H54 (cell line): ENCODE measurements at places on chromosomes 3 and 15.

GRCh38 chr3:112437146-112438022 lies 61.9 kb downstream of the BTLA start:
- peak; percentile 12 for DNase-seq

GRCh38 chr3:49718858-49719213 lies 648 bp downstream of the AMIGO3 start:
- no peak for DNase-seq

- DNase-seq, result no peak
These were observed 41.6 kb upstream of the CLSTN2 start for GRCh38 chr3:139893267-139893962.

DNA sequence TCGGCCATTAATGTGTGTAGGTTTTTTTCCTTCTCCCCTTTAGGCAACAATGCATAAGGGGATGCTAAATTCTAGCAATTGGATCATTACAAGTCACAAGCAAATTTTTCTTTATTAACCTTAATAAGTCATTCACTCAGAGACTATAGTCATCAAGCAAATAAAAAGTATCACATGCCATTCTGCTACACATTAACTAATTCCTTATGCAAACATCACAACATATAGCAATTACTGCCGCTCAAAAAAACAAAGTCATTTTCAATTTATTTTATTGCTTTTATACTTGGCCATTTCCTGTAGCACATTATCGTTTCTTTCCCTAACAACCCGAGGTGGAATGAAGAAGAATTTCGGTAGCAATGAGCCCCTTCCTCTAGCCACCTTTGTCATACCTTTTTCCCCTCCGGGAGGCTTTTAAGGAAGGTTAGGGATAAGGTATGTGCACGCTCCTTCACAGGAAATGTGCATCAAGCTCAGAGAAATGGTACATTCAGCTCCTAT lies 421.2 kb downstream of the TIGIT start:
- no peak for DNase-seq

DNA sequence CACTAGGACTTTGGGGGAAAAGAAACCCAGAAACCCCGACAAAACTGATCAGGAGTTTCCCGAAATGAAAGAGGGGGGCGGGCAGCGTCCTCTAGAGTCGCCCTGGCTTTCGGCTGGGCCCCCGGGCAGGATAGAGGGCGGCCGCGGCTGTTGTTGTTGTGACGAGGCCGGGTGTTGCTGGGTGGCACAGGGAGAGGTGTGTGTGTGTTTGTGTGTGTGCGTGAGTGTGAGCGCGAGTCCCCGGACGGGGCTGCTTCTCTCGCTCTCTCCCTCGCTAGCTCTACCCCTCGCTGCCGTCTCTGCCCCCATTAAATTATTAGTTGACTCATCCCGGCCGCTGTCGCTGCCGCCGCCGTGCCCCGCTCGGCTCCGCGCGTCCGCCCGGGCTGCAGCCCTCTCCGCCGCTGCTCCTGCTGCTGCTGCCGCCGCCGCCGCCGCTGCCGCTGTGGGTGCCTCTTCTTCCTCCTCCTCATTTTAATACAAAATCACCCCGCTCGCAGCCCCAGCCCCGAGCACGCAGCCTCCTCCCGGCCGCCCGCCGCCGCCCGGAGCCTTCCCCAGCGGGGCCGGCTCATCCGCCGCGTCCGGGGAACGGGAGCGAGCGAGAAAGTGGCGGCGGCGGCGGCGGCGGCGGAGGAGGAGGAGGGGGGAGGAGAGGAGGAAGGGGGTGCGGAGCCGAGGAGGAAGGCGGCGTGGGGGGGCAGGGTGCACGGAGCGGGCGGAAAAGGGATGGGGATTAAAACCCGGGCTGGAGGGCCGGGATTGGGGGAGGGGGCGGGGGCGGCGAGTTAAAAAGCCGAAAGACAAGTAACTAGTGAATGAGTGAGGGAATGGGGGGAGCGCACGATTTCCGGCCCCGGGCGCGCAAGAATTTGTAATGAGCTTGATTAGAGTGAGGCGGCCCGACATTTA lies at the start of gene SATB1:
Gene SATB1, minus strand, starts transcription at position 611 of the 912 bp plus-strand sequence. CDS start 4,372 bp downstream, outside the sequence.
- no peak for DNase-seq

GRCh38 chr3:114214542-114215341 lies 22.6 kb downstream of the ZNF80 start:
- DNase-seq, result no peak

DNA sequence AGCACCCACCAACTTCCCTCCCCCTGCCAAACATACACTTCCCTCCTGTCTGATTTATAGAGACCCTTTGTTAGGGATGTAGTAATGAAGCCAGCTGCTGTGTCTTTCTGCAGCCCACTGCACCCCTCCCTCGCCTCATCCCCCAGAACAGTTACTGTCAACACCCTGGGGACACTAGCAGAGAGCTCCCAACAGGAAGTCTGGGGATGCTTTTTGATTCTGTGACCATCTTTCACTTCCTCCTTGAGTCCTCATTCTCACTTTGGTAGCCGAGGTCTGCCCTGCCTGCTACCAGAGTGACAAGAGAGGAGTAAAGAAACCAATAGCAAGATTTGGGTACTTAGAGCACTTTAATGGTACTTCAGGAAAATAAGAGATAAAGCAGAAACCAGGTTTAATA lies 201.6 kb downstream of the SATB1 start:
- no peak for DNase-seq

DNA sequence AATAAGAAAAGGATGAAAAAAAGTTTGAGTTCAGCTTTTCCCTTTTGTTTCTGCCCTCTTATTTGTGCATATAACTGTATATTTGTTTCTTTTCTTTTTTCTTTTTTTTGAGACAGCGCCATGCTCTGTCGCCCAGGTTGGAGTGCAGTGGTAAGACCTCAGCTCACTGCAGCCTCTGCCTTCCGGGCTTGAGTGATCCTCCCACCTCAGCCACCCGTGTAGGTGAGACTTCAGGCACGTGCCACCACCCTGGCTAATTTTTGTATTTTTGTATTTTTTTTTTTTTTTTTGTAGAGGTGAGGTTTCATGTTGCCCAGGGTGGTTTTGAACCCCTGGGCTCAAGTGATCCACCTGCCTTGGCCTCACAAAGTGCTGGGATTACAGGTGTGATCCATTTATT lies 31.4 kb downstream of the RNF111 start:
- DNase-seq, result no peak

DNA sequence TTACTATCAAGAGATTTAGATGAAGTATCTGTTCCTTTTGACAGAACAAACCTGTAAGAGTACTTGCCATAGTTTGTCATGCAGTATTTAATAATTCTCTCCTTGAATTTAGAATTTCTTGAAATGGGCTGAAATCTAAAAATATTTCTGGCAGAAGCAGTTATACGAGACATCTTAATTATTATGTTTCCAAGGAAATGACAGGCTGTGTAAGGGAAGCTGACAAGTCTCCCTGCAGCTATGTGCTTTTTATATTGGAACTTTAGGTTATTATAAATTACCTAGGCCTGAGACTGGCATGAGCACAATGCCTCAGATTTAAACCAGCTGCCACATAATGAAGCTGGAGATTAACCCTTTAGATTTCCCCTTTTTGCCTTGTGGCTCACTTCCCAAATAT lies 365.0 kb upstream of the EPHA6 start:
- no peak for DNase-seq

DNA sequence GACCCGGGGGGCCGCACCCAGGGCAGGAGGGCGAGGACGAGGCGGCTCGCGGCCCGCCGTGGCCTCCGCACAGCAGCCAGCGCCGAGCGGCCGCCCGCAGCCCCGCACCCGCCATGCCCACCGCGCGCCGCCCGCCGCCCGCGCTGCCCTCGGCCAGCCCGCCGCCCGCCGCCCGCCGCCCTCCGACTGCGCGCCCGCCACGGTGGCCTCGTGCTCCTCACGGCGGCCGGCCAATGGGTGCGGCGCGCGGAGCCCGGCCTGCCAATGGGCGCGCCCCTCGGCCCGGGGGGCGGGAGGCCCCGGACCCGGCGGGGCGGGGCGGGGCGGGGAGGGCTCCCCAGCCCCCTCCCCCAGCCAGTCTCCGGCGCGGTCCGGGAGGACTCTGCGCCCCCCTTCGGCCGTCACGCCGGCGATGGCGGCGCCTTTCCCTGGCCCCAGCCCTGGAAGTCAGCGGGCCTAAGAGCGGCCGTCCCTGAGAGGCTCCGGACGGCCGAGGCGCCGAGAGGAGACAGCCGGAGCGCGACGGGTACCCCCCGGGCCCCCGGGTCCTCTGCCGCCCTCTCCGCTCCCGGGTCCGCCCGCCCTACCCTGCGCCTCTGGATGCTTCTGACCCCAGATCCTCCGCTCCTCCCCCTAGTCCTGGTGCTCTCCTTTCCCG lies at the start of gene NT5DC2:
Gene NT5DC2, minus strand, starts transcription at position 235 of the 658 bp plus-strand sequence. Its CDS starts 120 bp downstream, at position 115.
- DNase-seq, result peak; percentile 75

- DNase-seq, result no peak
These were observed 18.1 kb upstream of the ZSCAN2 start for GRCh38 chr15:84582583-84583157.

DNA sequence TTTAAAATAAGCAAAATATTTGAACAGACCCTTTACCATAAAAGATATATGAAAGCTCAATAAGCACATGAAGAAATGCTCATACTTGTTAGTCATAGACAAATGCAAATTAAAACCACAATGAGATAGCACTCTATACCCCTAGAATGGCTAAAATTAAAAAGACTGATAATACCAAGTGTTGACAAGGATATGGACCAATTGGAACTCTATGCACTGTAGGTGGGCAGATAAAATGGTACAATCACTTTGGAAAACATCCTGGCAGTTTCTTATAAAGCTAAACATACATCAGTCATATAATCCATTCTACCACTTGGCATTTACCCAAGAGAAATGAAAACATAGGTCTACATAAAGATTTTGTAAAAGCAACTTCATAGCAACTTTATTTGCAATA lies 293.0 kb upstream of the TLE3 start:
- DNase-seq, result no peak

DNA sequence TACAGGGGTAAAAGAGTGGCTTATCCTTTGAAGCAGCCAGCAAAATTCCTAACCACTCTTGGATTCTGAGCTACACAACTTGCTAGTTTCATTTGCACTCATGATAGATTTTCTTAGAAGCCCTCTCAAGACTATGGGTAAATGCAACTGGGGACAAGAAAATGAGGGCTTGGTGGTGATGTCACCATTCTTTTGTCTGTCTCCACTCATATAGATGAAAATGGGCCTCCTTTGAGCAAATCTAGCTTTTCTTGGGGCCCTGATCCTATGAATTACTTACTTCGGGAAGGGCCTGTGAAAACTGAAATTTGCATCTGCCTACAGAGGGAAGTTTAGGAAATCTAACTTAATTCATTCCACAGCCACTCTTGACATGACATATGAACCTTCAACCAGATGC lies 486.3 kb downstream of the MAGI1 start:
- no peak for DNase-seq

- no peak for DNase-seq
These were observed 54.1 kb upstream of the TIPARP start for GRCh38 chr3:156620260-156620659.

DNA sequence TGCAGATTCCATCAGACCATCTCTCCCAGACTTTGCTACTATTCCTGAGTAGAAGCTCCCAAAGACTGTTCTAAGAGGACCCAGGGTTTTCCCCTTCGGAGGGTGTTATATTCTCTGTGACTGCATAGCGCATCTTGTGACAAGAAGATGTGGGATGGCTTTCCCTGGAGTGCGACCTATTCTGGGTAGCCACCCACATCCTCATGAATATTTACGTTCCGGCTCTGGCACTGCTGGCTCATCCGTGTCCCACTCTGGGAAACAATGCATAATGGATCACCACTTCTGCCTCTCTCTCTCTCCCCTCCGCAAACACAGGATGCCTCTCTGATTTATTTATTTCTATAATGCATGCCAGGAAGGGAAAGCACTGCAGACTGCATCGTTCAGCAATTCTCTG lies 166.1 kb downstream of the PYDC2 start:
- no peak for DNase-seq

GRCh38 chr3:30914696-30915095 lies 20.2 kb upstream of the GADL1 start:
- no peak for DNase-seq

- peak; percentile 69 for DNase-seq
These were observed 340 bp downstream of the TMEM44 start for GRCh38 chr3:194632809-194633348.

GRCh38 chr15:79195802-79196201 lies 86.7 kb upstream of the ANKRD34C start:
- DNase-seq, result no peak

GRCh38 chr3:63689285-63689684 lies 36.8 kb downstream of the SNTN start:
- DNase-seq, result no peak

GRCh38 chr3:179076243-179077027 lies 4.8 kb upstream of the ZMAT3 start:
- DNase-seq, result no peak

DNA sequence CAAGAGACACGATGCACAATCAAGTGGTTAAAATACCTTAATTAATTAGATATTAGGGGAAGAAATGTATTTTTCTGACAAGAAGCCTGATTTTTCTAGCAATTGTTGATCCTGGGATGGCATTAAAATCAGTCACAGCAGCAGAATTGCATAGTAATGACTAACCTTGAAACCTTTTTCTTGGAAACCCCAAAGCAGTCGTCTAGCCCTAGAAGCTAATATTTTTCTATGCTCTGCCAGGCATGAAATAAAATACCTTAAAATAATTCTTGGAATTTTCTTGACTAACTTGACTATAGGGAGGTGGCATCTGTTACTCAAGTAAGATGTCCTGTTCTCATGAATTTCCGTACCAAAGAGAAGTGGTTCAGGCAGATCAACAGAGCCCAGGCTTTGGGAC lies 204.1 kb downstream of the THRB start:
- DNase-seq, result no peak

DNA sequence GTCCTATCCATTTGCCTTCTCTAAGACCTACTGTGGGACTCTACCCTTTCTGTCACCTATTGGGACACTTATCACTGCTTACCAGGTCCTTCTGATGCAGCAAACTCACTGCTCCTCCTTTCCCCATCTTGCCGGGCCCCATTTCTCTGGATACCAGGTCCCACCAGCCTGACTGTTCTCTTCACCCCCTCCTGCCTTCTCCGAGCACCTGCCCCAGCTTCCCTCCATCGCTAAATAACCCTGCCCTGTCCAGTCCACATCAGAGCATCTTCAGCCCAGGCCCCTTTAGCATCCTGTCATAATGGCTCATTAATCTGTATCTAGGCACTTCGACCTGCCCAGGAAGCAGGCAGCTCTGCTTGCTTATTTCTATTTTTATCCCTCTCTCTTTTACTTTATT lies 74.7 kb downstream of the CRYGS start:
- DNase-seq, result no peak

- DNase-seq, result no peak
These were observed 169.4 kb downstream of the FNDC3B start for GRCh38 chr3:172208586-172209332.
